CD8-positive, alpha-beta memory T cell (primary cell): ENCODE measurements at places on chromosomes 2 and 18. TPM values are rescaled to one million over a fixed set of nuclear protein-coding genes. Genes with fewer than 3 reads are reported as not detected.

GRCh38 chr2:64919261-64919660, 69.9 kb upstream of the SLC1A4 start:
- DNase-seq, result no peak

DNA sequence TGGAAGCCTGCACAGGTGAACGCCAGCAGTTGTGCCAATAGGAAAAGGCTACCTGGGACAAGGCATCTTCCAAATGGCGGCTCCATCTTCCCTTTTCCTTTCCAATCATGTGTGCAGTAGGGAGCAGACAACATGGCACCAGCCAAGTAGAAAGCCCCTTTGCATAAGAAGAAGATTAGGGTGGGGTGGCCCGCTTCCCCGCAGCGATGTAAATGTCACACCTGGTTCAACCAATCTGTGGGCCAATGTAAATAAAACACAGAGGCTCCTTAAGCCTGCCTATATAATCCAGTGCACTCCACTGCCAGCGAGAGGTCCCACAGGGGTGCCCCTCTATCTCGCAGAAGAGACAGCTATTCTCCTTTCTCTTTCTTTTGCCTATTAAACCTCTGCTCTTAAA, 468.4 kb upstream of the CRIM1 start:
- no peak for DNase-seq

DNA sequence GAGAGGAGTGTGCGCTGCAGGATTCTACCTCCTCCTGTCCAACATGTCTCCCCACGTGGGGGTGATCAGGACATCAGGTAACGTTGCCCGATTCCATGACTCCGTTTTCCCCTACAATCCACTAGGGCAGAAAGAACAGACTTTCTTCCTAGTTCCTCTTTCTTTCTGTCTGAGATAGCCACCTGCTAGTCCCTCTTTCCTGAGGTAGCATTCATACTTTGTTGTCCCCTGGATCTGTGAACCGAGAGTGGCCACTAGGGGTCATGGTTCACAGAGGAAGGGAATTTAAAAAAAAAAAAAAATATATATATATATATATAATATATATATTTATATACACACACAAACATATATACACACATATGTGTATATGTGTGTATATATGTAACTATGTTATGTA, 210.0 kb upstream of the ZNF521 start:
- no peak for DNase-seq

DNA sequence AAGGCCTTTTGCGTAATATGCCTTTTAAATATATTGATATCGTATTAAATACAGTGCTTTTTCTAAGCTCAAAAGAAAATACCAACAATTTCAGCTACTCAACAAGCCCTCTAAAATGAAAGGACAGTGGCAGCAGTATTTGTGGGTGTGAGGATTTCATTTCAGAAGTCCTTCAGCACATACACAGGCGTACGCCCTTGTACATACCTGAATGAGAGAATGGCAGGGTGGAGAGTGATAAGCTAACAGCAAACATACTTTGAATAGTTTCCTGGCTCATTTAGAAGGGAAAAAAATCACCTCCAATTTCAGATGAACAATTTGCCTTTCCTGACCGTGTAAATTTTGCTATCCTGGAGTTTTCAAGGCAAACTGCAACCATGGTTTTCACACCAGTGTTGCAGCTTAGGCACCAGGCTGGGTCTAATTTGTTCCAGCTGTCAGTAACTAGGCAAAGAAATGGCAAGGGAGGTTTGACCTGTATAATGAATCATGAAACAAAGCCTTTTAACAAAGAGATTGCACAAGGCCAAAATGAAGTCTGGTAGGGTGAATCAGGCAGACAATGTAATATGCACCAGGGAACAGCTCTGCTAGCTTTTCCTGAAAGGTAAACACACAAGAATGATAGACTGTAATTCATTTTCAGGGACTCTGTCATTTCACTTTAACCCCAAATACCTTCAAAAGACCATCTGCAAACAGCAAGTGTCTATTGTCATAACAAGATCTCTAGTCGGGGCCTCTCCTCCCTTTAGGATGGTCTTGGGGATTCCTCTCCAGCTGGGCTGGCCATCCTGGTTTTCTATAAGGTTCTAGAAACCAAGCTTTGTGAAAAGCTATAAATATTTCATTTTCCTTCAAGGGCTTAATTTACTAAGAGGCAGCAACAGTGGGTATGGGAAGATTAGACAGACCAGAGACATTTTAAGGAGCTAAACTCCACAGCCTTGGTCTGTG, 11.5 kb downstream of the ANKRD29 start:
- no peak for DNase-seq

- no peak for DNase-seq
Measured at GRCh38 chr2:198321522-198322088, 517.2 kb downstream of the PLCL1 start.

GRCh38 chr2:102061962-102062795, 70.4 kb downstream of the IL1R2 start:
- no peak for DNase-seq

- DNase-seq, result no peak
Measured at GRCh38 chr2:119012345-119013301, 70.6 kb downstream of the MARCO start.

DNA sequence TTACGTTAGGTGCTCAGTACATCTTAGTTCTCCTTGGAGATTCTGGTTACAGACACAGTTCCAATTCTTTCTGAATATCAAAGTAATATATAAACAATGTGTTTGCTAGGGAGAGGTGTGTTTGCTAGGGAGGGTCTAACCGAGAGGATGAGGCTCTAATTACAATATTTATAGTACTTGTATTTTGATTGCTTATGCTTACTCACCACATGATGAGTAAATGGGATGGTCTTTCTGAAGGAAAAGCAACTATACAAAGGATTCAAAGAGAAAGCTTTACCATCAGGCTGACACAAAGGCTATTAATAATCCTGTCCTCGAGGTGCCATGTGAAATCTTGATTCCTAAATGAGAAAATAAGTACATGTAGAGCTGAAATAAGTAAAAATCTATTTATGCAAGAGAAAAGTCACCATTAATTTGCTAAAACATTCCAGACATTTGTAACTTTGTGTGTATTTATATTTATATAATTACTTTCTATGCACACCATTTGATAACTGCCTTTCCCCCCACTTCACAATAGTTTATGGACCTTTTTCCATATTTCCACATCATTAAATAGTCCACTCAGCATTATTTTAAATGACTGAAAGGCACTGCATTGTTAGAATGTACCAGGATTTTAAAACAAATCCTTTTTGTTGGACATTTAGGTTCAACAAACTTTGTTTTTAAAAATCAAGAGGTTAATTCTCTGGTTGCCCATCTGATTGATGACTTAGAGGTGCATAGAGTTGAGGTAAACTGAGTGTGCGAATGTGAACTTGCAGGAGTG, 94.5 kb upstream of the FN1 start:
- no peak for DNase-seq

GRCh38 chr2:147684903-147685302, 159.9 kb upstream of the ACVR2A start:
- DNase-seq, result no peak

DNA sequence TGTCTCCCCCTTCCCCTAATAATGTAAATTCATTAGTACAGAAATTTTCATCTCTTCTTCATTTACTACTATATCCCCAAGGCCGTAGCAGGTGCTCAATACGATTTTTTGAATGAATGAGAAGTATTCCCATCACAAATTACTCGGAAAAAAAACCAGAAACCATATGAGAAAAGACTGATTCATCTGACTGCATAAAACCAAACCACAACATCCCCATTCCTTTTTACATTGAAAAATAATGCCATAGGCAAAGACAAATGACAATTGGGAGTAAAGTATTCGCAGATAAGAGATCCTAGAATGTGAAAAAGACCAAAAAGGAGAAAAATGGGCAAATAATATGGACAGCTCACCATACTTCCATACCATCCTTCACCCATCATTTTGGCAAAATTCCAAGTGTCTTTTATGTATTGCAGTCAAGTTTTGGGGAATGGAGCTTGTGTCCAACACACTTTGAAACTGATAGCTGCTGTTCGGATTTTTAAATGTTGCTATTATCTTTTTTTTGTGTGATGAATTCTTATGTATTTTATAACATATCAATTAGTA, 1.5 kb downstream of the ZC3H8 start:
- no peak for DNase-seq

DNA sequence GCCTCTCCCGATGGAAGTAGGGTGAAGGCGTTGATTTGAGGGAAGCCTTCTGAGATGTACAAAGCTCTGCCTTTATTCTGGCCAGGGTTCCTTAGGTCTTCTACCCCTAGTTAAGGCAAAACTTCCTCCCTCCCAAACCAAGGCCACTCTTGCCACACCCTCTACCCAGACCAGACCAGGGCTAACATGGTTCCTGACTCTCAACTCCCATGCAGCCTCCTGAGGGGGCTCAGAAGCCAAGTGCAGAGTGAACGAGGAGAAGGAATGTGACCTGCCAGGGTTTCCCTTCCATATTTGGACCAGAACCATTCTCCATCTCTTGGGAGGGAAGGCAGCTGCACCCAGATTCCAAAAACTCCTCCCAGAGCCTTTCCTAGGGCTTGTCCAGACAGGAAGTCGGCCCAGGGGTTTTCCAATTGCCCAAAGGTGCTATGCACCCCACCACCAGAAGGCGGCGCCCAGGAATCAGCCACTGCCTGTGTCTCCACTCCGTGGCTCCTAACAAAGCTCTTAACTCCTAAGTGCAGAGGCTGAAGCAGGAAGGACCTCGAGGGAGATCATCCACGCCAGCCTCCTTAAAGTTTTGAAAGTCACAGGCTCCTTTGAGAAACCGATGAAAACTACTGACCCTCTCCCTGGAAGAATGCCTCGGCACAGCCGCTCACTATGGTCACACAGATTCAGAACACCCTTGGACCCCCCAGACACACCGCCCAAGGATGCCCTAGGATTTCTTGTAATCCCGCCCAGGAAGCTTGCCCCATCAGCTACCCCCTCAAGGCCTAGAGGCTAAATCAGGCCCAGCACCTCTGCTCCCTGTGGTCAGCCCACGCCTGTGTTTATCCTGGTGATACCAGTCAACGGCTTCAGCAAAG, 157.8 kb downstream of the SMAD2 start:
- peak; percentile 41 for DNase-seq

- peak; percentile 99 for DNase-seq
Measured at GRCh38 chr2:54723131-54723995, at the start of gene EML6. Gene EML6, plus strand, starts transcription at chr2:54723662. Its CDS starts 1,400 bp downstream, at chr2:54725062.

- DNase-seq, result no peak
Measured at GRCh38 chr18:56307354-56308170, 330.8 kb downstream of the TXNL1 start.

Gene SCTR
- total RNA-seq, result not detected

Gene AQP12A
- total RNA-seq, result not detected

Gene SLC35F6
- 12.1 TPM for total RNA-seq

Gene POTEJ
- not detected for total RNA-seq

Gene MOGAT1
- total RNA-seq, result not detected

Gene TXNDC2
- total RNA-seq, result not detected

Gene CCDC121
- total RNA-seq, result 0.58 TPM

Gene DTNB
- total RNA-seq, result 16.8 TPM
